ENCODE measurements at places on chromosomes 5 and 9.

- DNase-seq, result no peak
Observed at GRCh38 chr9:136624184-136624951, 38.3 kb upstream of the EGFL7 start.

GRCh38 chr5:156497804-156498208, 170.8 kb downstream of the SGCD start:
- DNase-seq, result no peak

DNA sequence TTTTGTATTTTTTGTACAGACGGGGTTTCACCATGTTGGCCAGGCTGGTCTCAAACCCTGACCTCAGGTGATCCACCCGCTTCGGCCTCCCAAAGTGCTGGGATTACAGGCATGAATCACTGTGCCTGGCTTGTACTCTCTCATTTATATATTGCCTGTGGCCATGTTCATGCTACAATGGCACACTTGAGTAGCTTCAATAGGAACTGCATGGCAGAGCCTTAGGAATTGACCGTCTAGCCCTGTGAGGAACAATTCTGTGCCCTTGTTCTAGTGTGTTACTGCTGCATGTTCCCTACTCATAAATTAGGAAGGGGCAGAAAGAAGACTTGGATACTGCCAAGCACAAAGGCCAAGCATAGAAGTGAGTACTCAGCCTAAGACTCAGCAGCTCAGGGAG, 104.2 kb downstream of the LIFR start:
- DNase-seq, result no peak

- DNase-seq, result no peak
Observed at GRCh38 chr5:61293071-61293470, 39.0 kb upstream of the ZSWIM6 start.

- DNase-seq, result peak; percentile 30
Observed at GRCh38 chr5:21919414-21920022, 933.6 kb downstream of the CDH12 start.

DNA sequence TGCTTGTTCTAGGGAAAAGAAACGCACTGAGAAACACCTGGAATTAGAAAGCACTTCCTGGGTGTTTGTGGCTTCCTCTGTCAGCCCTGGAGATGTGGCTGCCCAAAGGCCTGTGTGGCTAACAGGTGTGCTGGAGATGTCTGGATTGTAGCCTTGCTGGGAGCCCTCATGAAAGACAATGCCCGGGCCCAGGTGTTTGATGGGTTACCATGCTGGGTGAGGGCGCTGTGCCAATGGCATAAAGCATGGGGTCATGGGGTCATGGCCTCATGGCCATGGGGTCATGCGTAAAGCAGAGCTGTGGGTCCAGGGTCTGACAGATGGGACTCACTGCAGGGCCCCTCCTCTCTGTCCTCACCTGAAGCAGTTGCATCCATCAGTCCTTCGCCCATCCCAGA, 21.6 kb downstream of the ANKRD33B start:
- no peak for DNase-seq

GRCh38 chr5:72835633-72836032, 19.2 kb downstream of the TNPO1 start:
- DNase-seq, result no peak

Measured in NCI-H146 (cell line).